ENCODE measurements at places on chromosomes 2 and 18. TPM values are rescaled to one million over a fixed set of nuclear protein-coding genes. Genes with fewer than 3 reads are reported as not detected.

DNA sequence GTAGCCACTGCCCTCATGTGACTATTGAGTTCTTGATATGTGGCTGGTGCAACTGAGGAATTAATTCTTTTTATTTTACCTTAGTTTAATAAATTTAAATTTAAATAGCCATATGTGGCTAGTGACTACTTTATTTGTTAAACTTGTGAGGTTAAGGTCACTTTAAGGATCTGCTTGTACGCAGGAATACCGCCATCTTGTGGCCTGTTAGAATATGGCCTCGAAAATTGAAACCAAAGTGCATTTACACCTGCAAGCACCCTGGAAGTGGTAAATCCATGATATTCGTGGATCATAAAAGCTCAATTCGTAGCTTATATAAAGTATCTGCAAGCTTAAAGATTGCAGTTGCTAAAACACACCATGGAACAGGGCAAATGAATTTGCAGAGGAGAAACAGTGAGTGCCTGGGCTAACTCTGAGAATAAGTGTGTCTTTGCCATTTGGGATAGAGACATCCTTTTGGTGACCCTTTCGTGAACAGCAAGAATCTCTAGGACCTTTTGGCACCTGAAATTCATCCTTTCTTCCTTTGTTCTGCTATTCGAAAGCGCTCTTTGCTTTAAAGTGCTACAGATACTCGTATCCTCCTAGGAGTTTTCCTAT lies 59.9 kb upstream of the REG3A start:
- peak; percentile 18 for DNase-seq

DNA sequence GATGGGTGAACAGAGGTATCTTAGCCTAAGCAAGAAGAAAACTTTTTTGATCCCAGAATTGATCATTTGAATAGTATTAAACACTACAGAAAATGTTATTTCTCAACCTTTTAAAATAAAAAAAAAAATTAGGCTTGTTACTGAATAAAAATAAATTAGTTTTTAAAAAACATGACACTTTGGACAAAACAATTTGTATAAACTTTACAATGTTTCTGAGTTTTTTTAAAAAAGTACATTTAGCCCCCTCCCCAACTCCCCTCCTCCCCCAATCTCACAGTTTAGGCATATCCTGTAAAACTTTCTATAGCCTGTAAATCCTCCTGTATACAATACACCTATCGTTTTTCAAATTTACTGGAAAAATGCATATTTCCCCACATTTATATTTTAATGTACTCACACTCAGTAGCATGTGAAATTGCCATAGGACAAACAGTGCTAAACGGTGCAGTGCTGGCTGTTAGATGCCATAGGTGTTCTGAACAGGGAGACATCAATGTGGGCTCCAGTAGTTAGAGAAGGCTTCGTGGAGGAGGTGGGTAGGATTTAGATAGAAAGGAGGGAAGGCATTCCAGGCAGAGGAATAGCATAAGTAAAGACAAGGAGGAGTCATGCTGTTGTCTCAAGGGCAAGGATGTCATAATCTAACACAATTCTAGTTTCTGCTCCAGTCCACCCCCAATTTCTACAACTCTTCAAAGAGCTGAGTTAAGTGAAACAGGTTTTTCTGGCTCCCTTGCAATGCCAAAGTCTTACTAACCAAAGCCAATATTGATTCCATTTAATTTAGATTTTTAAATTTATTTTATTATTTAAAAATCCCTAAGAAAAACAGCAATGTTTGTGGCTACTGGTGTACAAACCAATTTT lies 50.9 kb downstream of the SP3 start:
- no peak for DNase-seq

GRCh38 chr2:206814498-206814897 lies 49.1 kb downstream of the FASTKD2 start:
- DNase-seq = no peak

DNA sequence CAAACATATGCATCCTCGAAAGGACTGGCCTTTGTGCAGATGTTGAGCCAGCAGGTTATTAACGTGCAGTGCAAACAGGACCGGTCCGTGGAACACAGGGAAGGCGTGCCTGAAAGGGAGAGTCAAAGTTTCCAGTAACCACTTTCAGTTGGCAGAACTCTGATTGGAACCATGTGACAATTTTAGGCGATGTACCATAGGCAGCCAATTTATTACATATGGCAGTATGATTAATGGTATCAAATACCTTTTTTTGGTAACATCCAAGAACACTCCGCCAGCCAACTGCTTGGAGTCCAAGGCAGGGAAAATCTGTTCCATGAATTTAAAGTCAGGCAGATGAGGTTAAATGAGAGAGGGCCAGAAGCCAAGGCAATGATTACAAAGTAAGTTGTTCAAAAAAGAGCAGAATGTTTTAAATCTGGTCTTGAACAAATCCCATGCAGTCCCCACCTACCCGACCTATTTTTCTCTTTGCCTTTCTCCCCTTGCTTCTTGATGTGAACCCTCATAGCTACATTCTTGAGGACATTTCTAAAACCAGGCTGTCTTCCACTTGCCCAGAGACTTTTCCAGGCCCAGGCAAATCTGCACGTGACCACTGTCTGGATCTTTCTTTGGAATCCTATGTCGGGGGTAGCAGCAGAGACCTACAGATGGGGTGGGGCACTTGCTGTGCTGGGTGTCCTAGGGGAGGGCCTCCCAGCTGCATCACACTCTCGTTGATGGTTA lies 351.7 kb downstream of the HRH4 start:
- no peak for DNase-seq

DNA sequence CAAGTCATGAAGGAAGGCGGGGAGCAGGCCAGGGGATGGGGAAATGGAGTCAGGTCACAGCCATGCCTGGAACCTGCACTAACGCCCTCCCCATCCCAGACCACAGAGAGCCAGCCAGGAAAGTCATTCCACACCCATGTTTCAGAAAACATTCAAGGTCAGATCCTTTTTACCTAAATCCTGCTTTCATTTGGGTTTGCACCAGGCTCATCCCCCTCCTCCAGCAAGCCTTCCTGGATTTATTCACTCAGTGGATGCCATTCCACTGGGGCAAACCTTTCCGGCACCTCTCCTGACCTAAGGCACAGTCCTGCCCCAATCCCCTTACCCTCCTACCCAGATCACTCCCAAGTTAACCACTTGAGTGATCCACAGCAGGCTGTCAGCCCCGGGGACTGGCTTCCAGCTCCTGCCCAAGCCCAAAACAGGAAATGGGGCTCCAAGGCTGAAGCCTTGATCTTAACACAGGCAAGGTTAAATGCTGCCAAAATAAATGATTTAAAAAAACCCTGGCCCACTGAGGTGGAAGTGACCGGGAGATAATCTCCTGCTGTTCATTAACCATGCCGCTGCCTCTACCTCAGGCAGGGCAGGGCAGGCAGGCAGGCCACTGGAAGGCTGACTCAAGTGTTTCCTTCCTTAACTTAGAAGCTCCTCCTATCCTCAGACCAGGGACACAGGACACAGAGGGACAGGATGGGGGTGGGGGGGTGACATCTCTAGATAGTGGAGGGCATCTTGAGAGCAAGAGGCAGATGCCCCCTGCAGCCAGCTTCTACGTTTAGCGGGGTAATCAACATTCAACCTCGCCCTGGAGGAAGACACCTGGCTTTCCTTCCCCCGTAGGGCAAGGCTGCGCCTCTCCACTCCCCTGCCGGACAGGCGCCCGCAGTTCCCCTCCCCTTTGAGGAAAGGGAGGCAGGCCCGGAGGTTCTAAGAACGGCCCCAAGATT lies 1.4 kb downstream of the RAB11FIP5 start:
- DNase-seq = peak; percentile 85

DNA sequence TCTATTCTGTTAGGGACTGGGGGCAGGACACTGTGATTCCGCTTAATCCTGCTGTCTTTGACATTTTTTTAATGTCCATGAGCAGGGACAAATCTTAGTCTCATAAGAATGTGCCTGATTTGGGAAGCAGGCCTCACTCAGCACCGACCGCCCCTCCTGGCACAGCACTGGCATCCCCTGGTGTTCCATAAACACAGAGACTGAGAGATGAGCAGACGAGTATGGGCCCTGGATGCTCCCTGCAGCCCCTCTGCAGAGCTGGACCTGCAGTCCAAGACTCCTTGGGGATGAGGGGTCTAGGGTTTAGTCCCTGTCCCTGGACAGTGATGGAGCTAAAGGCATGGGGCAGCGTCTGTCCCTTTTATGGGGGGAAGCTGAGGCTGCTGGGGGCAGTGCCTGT lies 81.6 kb downstream of the NDUFA10 start:
- no peak for DNase-seq

GRCh38 chr2:223185638-223186037 lies 133.6 kb downstream of the KCNE4 start:
- no peak for DNase-seq

- DNase-seq = no peak
These were observed 638.0 kb upstream of the VRK2 start for GRCh38 chr2:57408587-57408986.

LONRF2 gene
- total RNA-seq = 4.7 TPM
